M059J (cell line): ENCODE measurements at places on chromosomes 1 and 21. TPM values are rescaled to one million over a fixed set of nuclear protein-coding genes. Genes with fewer than 3 reads are reported as not detected.

DNA sequence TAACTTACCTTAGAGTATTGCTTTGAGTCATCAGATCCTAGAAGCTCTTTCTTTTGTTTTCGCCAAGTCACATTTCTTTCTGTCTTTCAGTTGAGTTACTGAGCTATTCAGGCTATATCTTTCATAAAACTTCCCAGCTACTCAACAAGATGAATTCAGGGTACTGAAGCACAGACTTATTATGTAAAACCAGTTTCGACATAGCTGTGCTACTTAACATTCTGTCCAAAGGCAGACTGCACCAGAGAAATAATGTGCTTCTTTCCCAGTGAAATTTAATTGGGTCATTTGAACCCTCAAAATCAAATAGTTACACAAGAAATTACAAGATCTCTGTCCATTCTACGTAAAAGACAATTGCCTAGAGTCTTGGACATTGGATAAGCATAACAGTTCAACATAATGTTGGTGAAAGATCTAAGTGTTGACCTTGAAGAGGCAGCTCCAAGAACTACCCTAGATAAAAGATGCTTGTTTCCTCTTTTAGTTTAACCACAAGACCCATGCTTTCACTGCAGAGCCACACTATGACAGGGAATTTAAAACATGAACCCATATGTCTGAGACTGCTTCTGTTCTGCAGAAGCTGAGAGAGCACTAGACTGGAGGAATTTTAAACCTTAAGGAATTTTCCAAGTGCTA is 163.2 kb downstream of the LRRC40 start:
- DNase-seq: no peak

- DNase-seq: peak; percentile 29
Measured at GRCh38 chr1:30759718-30760281, 2.2 kb upstream of the LAPTM5 start.

DNA sequence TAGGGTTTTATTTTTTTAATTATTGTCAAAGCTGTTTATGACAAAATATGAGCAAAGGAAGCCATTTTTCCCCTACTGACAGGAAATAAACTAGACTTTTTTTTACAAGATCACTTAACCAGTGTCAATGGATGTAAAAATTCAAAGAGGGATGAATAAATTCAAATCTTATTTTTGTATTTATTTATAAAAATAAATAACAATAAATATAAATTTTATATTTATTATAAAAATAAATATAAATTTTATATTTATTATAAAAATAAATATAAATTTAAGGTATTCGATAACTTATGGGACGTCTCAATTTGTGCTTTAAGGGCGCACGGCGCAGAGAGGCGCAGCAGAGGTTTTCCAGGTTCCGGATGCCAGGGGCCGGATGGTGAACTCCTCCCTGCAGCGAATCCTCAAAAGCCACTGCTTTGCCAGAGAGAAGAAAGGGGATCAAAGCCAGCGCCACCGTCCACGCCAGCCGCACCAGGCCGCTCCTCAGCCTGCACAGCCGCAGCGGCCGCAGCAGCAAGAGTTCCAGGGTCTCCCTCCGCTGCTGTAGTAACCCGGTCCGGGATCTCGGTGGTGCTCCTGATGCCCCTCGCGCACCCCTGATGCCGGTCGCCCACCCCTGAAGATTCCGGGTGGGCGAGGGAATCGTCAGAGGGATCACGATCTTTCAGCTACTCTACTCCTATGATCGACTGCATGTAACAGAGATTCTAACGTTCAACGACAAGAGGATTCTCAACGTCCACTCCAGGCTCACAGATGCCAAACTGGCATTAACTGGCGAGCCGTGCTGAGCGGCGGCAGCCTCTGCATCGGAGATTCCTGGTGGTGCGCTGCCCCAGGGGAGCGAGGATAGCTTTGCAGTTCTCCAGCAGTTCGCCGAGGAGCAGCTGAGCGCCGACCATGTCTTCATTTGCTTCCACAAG is 28.5 kb upstream of the RLF start:
- DNase-seq: no peak

DNA sequence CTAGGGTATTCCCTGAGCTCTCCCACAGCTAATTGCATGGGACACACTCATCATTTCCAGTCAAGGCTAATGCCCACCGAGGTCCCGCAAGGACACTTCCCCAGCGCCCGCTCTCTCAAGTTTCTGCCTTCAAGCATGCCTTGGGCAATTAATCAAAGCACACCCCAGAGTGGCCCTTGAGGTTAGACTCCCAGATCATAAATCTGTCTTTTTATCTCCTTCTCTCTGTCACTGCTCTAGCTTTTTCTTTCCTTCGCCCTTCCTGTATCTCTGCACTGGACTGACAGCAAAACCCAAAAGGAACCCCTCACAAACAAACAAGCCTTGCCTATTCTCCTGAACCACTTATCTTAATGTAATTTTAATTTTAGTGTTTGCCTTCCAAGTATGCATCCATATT is 7.9 kb upstream of the EXOSC10 start:
- DNase-seq: no peak

GRCh38 chr1:225842074-225842473 is 32.1 kb downstream of the EPHX1 start:
- no peak for DNase-seq

Gene WDR4
- total RNA-seq: 12.0 and 21.0 TPM in 2 replicates
